Right hindlimb (tissue), 1 donor: ENCODE measurements at places on chromosomes 3 and 15.

GRCh38 chr15:80431635-80432344 lies 27.6 kb downstream of the ARNT2 start:
- no peak for DNase-seq

DNA sequence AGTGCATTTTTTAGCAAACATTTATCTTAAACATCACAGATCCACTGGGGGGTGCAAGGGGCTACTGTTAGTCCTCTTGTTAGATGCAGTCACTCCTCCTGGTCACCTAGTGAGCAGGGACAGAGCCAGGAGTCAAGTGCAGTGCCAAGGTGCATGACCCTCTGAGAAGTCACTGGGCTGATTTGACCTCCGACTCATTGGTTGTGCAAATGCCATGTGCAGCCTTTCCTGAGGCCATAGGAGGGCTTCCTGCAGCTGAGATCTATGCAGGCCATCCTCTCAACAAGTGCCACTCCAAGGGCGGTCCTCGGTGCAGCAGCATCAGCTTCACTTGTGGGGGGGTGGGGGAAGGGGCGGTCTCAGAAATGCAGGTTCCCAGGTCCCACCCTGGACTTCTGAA lies 60.2 kb downstream of the GPD1L start:
- no peak for DNase-seq

GRCh38 chr3:113698956-113699355 lies 2.5 kb upstream of the USF3 start:
- no peak for DNase-seq

DNA sequence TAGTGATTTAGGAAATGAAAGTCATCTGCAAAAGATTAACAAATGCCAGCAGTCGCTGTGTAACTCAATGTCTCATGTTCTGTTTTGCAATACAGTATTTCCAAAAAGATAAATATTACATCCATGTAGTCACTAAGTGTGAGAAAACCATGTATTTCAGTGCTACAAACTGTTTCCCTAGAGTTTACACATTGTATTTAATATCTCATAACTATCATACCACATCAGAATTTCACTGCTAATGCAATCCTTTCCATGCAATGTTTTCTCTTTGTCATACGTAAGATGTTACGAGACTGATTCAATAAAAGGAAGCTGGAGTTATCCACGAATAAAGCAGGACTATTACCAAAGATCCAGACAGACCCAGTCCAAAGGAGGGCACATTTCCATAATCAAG lies 269.4 kb downstream of the GBE1 start:
- DNase-seq: no peak

- no peak for DNase-seq
Measured at GRCh38 chr3:189363590-189364255, 192.0 kb downstream of the TPRG1 start.

DNA sequence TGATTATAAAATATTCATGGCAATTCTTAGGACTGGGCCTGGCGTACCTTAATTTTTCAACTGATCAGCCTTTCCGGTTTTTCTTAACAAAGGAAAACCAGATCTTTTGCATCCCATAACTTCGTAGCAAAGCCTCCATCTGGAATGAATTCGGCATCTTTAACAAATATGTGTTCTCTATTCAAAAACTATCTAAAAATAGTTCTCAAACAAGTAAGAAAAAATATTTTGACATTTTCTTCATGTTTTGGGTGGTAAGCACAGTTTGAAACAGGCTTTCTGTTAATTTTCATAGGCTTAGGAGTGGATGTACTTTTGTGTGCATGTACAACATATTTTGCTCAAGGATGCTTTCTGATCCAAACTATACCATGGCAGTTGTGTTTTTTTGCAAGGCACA lies 55.1 kb downstream of the RBMS3 start:
- DNase-seq: no peak

DNA sequence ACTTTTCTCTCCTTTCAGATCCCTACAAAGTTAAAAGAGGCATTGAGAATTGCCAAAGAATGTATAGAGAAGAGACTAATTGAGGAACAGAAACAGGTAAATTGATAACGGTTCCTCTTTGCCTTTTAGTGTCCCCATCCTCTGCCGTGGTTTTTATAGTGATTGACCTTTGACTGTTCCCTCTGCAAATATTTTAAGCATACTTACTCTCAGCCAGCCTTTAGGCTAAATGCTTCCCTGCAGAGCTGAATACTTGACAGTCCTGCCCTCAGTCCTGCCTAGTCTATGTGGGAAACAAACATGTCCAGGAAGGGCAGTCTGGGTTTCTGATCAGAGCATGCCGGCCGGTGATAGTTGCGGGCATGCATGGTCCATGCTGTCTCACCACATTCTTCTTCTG lies 24.7 kb downstream of the PDHB start:
- DNase-seq: no peak

DNA sequence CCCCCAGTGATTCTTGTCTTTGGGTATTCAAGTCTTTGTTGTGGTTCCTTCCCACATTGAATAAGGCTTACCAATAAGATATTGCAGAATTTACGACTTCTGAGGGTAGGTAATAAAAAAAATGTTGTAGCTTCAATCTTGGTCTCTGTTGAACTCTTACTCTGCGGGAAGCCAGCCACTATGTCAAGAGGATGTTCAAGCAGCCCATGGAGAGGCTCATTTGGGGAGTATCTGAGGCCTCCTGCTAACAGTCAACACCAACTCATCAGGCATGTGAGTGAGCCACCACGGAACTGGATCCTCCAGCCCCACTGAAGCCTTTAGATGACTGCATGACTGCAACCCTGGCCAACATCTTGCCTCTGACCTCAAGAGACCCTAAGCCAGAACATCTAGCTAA lies 3.2 kb upstream of the TBC1D23 start:
- DNase-seq: peak; percentile 23

- no peak for DNase-seq
Measured at GRCh38 chr3:192940129-192940528, 22.5 kb upstream of the MB21D2 start.

DNA sequence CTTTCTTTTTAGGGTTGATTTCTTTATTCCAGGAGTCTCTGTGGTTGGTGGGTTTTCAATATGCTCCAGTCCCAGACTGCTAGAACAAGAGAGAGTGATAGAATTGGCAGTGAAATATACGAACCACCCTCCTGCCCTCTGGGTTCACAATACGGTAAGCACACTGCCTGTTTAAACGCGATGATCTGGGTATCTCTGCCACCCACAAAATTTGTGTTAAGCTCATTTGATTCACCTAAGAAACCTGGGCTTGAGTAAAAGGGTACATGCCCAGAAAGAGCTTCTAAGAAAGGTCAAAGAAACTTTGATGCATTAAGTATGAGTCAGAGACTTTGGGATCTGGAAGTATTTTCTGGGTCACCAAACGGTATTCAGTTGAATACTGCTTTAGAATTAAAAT lies 29.8 kb downstream of the OXNAD1 start:
- no peak for DNase-seq

DNA sequence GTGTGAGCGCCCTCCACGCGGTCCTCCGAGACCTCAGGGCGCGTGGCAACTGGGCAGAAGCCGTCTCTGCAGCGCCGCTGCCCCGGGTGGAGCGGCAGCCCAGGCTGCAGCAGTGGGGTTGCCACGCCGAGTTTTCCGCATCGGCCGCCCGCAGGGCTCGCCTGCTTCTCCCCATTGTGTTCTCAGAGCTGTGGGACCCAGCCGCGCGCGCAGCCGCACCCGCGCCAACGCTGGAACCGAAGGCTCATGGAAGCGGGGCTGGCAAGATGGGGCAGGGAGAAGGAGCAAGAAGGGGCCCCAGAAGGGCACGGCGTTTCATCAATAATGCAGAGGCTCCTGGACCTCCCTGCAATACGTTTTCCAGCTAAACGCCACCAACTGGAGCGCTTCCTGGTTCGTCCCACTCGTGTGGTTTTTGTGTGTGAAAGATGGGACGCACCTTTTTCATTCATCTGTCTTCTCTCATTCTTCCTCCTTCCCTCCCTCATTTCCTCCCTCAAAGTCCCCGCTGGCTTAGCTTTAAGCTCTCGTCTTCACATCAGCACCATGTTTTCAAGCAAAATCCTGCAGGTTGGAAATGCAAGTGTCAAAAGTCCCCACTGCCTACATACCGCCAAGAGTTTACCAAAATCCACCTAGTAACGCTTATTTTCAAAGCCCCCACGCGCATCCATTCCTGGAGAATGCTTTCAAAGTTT lies 1.2 kb downstream of the ROBO1 start:
- peak; percentile 28 for DNase-seq

GRCh38 chr15:65059369-65059750 lies 8.4 kb downstream of the RASL12 start:
- DNase-seq: no peak

DNA sequence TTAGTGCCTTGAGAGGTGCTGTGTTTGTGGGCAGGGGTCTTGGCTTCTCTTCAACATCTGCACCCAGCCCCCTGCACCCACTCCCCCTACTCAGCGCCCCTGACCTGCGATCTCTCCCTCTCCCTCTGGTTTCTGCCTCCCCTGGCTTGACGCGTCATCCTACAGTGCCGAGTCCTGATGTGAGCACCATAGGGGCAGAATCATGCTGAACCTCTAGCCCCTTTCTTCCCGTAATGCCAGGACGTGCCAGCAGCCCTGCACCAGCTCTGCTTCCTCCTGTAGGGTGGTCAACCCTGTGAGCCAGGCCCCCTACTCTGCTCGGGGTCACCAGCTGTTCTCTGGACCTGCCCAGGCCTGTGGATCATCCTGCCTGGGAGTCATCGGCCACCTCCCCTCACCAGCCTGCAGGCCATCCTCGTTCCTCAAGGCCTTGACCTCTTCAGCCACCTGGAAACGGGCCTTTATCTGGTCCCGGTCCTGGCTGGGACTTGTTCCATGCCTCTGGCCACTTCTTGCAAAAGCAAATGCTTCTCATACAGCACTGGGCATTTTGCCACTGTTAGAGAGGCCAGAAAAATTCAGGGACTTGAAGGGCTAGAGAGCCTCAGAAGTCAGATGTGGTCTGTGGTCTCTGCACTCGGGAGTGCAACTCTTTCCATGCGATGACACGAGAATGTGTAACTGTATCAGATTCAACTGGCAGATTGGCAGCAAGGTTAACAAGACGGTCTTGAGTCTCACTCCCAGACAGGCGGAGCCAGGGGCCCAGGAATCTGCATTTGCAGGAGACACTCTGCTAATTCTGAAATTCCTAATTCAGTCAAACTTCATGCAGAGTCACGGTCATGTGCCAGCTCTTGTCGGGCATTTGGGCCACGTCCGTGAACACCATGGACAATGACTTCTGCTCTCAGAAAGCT lies 16.7 kb upstream of the KLF15 start:
- DNase-seq: peak; percentile 48

- peak; percentile 16 for DNase-seq
Measured at GRCh38 chr3:126111126-126111551, 27.2 kb upstream of the SLC41A3 start.

GRCh38 chr3:89702404-89702803 lies 595.0 kb downstream of the EPHA3 start:
- DNase-seq: no peak

GRCh38 chr3:171860830-171861535 lies 17.8 kb downstream of the TMEM212 start:
- peak; percentile 73 for DNase-seq

DNA sequence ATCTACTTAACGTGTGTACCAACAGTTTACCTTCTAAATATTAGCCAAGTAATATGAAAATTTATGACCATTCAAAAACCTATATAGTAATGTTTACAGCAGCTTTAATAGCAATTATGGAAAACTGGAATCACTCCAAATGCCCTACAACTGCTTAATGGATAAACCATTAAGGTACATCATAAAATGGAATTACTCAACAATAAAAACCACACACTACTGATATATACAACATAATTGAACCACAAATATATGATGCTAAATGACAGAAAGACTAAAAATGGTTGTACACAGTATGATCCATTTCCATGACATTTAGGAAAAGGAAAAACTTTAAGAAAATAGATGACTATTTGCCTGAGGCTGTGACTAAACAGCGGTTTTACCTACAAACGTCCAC lies 467.1 kb upstream of the EPHA6 start:
- no peak for DNase-seq

GRCh38 chr15:59222906-59223550 lies 16.4 kb downstream of the LDHAL6B start:
- DNase-seq: no peak

DNA sequence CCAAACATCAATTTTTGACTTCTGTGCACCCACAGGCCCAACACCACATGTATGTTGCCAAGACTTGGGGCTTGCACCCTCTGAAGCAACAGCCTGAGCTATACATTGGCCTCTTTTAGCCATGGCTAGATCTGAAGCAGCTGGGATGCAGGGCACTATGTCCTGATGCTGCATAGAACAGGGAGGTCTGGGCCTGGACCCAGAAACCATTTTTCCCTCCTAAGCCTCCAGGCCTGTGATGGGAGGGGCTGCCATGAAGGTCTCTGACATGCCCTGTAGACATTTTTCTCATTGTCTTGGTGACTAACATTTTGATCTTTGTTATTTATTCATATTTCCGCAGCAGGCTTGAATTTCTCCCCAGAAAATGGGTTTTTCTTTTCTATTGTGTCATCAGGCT lies 330.0 kb downstream of the PYDC2 start:
- DNase-seq: no peak

DNA sequence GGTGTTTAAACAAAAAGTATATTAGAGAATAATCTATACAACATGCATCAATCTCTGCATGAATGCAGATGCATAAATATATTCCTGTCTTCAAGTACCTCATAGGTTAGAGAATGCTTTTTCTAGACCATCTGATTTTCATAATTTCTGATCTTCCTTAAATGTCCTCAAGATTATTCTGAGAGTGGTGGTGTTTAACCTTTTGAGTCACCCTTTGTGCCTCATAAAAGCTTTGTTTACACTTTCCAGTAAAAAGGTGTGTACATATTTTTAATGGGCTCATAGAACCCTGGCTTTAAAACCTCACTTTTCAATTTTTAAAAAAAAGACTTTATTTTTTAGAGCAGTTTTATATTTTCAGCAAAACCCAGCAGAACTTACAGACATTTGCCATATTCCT lies 41.0 kb upstream of the ABHD10 start:
- DNase-seq: no peak

DNA sequence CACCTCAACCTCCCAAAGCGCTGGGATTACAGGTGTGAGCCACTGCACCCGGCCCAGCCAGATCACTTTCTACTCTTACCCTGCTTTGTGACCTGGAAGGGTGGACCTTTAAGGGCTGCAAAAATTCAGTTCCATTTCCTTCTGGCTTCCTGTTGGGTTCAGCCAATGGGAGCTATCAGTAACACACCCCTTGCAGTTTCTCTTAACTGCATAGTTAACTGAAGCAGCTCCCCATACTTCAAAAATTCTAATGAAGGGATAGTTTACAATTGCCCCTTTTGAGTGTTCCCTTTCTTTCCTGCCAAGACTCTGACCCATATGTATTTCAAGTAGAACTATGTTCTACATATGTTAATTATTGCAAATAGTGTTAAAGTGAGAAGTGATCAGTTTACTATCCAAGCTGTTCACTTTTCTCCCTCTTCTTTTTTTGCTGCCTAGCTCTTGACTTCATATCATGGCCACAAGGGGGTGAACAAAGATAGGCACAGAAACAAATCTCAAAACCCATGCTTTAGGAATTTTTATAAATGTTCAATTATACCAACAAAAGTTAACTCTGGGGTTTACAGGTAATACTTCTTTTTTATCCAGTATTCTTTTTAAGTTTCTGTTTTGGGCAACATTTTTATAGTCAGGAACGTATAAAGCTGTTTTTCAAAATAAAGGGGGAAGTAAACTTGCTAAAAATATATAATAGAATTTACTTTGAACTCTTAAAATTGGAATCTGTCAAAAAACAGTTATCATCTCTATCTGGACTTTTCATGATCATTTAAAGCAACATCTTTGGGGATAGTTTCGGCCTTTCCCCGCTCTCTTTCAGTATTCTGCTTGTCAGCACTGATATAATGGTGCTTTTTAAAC lies 8.1 kb downstream of the PGBD4 start:
- DNase-seq: no peak
